Cortex of kidney (tissue), 1 donor: ENCODE measurements at places on chromosomes 6 and 20.

DNA sequence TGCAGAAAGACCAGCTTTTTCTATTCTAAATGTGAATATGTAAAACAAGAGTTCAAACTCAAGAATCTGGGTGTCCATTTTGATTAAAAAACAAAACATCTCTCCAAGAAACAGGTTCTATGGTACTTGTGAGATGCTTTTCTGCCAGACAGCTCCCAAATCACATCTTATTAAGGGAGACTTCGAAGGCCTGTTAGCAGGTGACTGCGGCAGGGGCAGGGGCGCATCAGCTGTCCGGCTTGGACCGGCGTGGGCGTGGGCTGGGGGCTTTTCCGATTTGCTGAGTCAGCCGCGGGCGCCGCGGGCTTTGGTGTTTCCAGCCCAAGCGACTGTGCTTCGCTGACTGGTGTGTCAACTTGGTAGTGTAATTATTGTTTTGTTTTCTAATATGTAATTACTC lies 32.6 kb downstream of the TFAP2A start:
- no peak for DNase-seq

DNA sequence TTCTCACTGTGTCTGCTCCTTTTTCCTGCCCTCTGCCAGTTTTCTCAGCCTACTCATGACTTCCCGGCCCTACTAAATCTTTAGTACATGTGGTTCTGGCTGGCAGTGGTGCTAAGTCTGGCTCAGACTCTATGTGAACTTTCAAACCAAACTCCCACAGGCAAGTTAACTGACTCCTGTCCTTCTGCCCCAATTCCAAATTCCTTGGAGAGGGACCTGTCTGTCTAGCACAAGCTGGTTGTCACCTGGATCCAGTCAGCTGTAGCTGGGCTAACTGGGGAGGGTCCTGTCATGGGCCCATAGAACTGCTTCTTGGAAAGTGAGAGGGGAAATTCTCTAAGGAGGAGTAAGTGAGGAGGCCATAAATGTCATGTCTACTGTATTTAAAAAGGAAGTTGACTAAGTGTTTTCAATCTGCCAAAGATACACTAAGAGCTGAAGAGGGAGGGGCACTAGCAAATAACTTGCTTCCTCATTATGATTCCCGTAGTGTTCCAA lies 240.1 kb downstream of the KCNQ5 start:
- no peak for DNase-seq

DNA sequence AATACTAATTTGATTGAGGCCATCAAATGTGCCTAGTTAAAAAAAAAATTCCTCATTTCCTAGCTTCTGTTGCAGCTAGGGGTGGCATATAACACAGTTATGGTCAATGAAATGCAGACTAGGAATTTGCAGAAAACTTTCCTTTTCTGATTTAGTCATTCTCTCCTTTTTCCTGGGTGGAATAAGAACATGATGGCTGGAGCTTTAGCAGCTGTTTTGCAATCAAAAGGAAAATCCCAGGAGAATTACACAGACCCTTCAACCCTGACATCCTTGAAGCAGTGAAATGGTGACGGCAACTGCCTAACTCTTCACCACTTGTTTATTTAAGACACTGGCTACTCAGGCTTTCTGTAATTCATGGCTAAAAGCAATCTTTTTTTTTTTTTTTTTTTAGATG lies 23.1 kb upstream of the RIMS4 start:
- DNase-seq: no peak

DNA sequence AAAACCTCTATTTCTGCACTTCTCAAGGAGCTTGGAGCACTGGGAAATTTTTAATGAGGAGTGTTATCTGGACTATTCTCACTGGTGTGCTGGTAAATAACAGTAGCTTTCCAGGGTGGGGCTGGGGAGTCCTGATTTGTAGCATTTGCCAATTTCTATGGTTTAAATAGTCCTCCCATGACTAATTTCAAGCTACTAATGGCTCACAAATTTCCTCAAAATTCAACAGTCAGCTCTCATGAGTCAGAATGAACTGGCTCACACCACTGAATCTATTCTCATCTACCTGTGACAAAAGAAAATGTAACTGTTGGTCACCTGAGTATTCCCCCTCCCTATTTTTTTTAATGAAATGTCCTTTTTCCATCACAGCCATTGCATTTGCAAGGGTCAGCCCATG lies 449.6 kb downstream of the KIF16B start:
- DNase-seq: no peak

DNA sequence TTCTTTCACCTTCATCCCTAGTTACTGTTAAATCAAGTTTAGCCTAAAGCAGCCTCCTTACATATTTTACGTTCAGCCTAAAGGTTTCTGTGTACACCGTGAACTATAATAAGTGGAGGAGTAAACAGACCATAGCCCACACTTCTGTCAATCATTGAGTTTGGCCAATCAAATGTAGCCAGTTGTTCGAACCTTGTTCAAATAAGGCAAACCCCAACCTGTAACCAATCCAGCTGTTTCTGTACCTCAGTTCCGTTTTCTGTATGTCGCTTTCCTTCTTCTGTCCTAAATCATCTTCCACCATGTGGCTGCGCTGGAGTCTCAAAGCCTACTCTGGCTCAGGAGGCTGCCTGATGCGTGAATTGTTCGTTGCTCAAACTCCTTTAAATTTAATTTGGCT lies 1.8 kb upstream of the FBXO30 start:
- no peak for DNase-seq

DNA sequence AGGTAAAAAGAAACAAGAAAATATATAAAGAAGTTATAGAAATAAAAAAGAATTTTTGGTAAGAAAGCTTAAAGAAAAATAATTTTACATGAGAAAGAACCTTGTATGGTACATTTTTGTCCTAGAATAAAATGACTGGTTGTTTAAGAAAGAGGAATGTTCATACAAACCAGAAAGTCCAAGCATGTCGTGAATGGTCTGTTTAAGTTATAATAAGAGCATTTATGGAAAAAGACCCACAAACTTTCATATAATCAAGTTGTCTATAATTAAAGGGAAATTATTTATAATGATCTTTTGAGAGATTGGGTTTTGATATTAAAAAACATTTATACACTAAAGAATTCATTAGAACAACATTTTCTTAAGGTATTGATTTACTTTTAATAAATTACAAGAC lies 27.8 kb upstream of the FAM110A start:
- no peak for DNase-seq

GRCh38 chr6:157056275-157056674 lies 267.0 kb downstream of the TMEM242 start:
- no peak for DNase-seq

- DNase-seq: no peak
These were observed 33.2 kb downstream of the ADA start for GRCh38 chr20:44618318-44618731.

- no peak for DNase-seq
These were observed 32.9 kb upstream of the BACH2 start for GRCh38 chr6:90329386-90330077.

DNA sequence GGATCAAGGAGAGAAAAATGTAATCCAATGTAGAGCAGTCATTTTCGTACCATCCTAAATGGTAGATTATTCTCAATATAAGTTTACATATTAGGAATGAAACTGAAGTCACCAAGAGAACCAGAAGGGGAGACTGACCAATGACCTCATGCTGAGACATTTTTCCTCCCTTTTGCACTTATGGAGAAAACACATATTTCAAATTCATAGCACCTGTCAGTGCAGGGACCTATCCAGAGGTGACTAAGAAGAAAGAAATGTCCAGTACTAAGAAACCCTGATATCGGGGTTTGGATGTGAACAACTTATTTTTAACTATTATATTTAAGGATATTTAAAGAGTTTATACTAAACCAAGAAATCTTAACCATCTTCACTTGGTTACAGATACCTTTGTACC lies 16.6 kb upstream of the LYRM2 start:
- DNase-seq: no peak

DNA sequence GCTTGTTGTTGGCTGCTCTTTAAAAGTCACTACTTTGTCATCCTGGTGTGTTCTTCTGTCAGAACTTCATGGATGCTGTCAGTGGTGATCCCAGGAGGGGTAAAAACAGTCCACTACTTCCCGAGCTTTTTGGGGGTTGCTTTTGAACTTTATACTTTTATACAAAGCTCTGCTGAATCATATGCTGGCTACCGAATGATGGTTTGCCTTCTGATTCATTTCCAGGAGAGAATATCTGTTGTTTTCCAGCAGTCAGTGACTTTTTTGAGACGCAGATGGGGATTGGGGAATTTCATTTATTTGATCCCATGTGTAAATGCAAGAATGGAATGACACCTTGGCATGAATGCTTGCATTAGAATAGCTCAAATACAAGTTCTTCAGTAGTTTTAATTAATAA lies 32.7 kb upstream of the COL10A1 start:
- DNase-seq: no peak

DNA sequence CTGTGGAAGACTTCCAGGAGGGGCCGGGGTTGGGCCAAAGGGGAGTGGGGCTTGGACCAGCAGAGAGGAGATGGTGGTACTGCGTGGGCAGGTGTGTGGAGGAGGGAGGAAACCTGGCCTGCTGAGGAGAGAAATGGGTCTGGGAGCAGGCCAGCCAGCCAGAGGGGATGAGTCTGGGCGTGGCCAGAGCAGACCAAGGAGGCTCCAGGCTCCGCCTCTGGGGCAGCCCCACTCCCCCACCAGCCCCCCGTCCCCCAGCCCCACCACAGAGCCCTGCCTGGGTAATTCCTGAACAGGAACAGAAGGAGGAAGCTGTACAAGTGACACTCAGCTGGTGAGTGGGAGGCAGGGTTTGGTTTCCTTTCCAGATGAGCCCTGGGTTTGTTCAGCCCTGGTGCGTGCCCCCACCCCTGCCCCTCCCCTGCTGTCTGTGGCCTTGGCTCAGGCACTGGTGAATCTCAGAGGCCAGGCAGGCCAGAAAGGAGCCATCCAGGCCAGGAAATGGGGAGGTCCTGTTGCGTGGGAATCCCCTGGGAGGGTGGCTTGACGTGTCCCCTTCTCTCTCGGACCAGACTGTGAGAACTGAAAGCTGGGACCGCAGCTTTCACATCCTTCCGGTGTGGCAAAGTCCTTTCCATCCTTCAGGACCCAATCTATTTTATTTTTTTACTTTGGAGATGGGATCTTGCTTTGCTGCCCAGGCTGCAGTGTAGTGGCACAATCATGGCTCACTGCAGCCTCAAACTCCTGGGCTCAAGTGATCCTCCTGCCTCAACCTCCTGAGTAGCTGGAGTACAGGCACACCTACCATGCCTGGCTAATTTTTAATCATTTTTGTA lies 9.4 kb upstream of the SRC start:
- DNase-seq: no peak

GRCh38 chr6:34514112-34514511 lies 42.0 kb downstream of the SPDEF start:
- no peak for DNase-seq

DNA sequence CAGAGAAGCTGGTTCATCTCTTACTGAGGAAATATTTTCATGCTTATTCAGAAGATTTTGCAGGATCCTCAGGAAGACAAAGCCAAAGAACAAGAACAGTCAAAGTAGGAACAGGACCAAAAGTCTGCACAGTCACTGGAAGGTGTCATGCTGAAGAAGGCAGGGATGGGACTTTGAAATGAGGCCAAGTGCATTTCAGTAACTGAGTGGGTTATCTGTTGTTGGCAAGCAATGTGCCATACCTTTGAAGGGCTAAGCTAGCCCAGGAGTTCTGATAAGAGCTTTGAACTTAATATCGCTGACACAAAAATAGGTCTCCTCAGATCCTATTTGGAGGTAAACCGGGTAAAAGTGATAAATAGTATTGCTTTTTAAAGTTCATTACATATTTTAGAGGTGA lies 31.5 kb downstream of the SLC16A10 start:
- no peak for DNase-seq

GRCh38 chr6:27669624-27670301 lies 196.9 kb upstream of the ZNF184 start:
- DNase-seq: no peak

DNA sequence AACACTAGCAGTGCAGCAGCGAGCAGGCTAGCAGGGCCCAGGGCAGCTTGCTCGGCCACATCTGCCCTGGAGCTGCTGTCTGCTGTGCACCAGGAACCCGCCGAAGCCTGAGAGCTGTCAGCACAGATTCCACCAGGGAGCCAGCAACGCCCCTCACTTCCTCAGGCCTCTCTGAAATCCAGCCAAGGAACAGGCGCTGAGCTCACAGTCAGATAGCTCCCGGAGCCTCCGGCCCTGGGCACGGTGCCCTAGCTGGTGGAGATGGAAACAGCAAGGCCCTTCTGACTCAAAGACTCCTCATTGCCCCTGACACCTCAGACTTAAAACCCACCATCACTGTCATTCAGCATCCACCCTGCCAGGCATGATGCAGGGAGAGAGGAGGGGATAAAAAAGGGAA lies 839.4 kb downstream of the MAFB start:
- DNase-seq: no peak

DNA sequence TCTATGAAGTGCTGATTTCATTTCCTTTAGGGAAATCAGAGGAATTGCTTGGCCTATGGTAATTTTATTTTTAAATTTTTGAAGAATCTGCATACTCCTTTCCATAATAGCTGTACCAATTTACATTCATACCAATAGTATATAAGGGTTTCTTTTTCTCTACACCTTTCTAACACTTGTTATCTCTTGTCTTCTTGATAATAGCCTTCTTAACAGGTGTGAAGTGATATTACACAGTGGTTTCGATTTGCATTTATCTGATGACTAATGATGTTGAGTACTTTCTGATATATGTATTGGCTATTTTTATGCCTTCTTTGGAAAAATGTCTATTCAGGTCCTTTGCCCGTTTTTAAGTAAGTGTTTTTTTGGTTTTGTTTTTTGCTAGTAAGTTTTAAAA lies 40.8 kb downstream of the SMAP1 start:
- DNase-seq: no peak

GRCh38 chr6:29426654-29427053 lies 11.9 kb downstream of the OR12D1 start:
- DNase-seq: no peak

DNA sequence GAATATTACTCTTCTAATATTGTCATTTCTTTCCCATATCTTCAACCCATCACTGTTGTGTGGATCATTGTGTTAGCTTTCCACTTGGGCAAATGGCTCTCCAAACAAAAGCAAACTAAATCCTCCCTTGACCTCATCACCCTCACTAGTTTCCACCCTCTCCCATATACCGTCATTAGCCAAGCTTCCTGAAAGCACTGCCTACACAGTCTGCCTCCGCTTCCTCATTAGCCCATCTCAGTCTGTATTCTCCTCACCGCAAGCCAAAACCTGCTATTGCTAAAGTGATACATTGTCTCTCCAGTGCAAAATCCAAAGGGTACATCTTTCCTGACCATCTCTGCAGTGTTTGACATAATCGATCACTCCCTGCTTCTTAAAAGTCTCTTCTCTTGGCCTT lies 212.6 kb downstream of the CLIC5 start:
- DNase-seq: no peak

- no peak for DNase-seq
These were observed 185 bp upstream of the TNFRSF6B start for GRCh38 chr20:63696306-63696627.

- no peak for DNase-seq
These were observed 551.6 kb upstream of the JARID2 start for GRCh38 chr6:14694308-14694707.

GRCh38 chr6:65557224-65557623 lies 149.8 kb downstream of the EYS start:
- no peak for DNase-seq
